ENCODE measurements at places on chromosomes 2 and 18.

DNA sequence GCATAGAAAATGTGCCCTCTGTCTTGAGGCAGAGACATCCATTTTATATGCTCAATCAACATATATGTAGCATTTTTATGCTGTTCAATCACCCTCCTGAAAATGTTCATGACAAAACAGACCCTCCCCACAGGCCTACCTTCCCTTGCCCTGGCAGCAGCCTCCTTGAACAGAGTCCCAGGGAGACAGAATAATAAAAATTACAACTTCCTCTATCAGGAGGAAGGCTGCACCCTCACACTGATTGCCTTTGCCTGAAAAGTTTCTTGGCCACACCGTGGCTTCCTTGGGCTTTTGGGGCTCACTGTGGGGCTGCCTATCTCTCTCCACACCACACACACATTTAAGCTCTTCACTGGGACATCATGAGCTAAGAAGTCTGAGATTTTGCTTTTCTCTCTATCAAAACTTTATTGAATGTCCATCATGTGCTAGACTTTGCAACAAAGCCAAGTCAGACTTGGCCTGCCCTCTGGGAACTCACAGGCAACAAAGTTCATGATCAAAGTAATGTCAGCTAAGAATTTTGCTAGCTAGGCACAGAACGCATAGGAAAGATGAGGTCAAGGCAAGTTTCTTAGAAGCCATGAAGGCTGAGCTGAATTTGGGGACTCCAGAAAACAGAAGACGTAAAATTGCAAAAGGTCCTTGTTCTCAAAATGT, 101.6 kb downstream of the BCL2L11 start:
- DNase-seq, result no peak

GRCh38 chr2:105406221-105406620, 7.4 kb upstream of the FHL2 start:
- no peak for DNase-seq

GRCh38 chr2:119266091-119266589, 42.5 kb downstream of the STEAP3 start:
- DNase-seq, result no peak

DNA sequence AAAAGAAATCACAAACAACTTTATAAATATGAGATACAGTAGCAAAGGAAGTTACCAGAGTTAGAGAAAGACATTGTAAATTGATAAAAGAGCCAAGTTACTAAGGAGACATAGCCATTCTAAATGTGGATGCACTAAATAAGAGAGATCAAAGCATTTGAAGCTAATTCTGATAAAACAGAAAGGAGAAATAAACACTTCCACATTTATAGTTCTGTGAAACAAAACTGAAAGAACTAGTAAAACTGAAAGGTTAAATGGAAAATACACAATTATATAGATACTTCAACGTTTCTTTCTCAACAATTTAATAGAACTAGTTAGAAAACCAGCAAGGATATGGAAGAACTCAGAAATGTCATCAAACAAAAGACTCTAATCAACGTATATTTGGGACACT, 309.0 kb upstream of the CDH2 start:
- DNase-seq, result no peak

GRCh38 chr2:170518911-170519310, 196.2 kb upstream of the SP5 start:
- DNase-seq, result no peak

All from brain pericyte (primary cell).